ENCODE measurements at places on chromosomes 1 and 21.

GRCh38 chr1:87986130-87986866 lies 657.6 kb downstream of the LMO4 start:
- no peak for DNase-seq

DNA sequence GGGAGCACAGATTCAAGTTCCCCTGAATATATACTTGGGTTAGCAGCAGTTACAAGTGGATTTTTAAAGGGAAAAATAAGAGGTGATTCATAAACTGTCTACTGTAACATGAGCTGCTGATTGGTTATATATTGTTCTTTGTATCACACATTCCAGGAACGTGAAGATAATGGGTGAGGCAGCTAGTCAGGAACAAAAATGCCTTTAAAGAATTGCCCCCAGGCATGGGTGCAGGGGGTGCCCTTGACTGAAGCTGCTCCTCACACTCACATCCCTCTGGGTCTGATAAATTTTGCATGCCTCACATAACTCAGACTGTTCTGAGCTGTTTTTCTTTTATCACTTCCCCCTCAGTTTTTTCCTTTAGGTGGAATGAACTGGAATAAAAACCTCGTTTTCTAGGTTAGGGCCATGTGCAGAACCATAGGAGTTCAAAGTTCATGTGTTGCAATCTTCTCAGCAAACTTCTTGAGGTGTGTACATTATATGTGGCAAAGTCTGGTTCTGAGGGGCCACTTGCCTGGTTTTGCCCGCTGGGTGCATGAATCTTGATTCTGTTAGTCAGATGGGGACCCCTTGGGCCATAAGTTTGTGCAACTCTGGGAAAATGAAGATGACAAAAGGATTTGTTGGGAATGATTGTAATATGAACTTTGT lies 21.1 kb downstream of the TBX19 start:
- DNase-seq, result no peak

DNA sequence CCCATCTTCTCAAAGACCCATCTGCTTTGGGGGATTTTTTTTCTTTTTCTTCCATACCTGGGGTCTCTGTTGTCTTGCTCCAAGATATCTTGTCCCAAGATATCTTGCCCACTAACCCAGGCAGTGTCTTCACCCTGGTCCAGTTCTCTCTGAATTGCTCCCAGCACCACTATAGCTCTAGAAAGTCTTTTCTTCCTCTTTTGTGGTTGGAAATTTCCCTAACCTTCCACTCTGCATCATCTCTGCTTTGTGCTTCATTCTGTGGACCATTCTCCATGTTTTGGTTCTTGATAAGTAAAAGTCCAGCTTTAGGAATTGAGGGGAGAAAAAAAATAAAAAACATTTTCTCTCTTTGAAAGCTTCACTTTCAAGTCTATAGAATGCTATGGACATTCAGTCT lies 20.9 kb downstream of the STYXL2 start:
- no peak for DNase-seq

- no peak for DNase-seq
Observed at GRCh38 chr1:7617826-7618225, 153.3 kb upstream of the VAMP3 start.

- DNase-seq, result no peak
Observed at GRCh38 chr1:2313651-2314261, 77.6 kb downstream of the MORN1 start.

GRCh38 chr1:156670359-156670758 lies 6.8 kb downstream of the NES start:
- DNase-seq, result no peak

DNA sequence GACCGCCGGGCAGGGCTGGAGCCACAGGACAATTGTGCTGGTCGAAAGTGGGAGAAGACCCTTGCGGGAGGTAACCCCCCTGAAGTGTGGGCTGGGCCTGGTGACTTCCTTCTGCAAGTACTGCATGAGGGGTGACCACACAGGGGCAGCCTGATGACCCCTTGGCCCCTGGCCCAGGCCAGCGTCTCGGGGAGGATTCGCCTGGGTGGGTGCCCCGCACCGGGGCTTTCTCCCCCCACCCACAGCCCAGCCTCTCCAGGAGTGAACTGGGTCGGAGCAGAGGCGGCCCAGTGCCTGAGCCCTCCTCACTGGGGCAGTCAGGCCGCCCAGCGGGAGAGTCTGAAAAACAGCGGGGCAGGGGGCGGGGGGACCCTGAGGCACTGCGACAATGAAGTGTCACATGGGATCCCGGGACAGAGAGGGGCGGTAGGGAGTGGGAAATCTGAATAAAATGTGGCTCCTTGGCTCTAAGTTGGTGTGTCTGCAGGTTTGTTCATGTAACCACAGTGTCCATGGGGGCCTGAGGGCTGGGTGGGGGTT lies 1.6 kb upstream of the DNMT3L start:
- no peak for DNase-seq

All from germinal center (tissue), 1 donor.